DMS 273 treated with DMSO at 0.1 percent for 48 hours (cell line): ENCODE measurements at places on chromosomes 5 and 9.

DNA sequence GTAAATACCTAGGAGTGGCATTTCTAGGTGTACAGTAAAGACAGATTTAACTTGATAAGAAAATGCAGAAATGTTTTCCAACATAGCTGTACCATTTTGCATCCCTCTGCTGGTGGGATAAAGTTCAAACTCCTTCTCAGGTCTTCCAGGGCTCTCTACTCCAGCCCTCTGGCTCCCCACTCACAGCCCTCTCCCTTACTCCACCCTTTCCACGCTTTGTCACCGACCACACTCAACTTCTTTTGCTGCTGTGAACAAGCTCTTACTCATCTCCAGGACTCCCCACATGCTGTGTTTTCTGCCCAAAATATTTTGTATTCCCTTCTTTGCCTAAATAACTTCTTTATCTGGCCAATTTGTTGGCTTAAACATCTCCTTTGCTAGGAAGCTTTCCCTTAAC is 90.6 kb upstream of the OSMR start:
- no peak for DNase-seq

- no peak for DNase-seq
Observed at GRCh38 chr9:79692857-79693571, 121.2 kb downstream of the TLE4 start.

- DNase-seq = no peak
Observed at GRCh38 chr5:133796186-133796585, 172.2 kb downstream of the C5orf15 start.

DNA sequence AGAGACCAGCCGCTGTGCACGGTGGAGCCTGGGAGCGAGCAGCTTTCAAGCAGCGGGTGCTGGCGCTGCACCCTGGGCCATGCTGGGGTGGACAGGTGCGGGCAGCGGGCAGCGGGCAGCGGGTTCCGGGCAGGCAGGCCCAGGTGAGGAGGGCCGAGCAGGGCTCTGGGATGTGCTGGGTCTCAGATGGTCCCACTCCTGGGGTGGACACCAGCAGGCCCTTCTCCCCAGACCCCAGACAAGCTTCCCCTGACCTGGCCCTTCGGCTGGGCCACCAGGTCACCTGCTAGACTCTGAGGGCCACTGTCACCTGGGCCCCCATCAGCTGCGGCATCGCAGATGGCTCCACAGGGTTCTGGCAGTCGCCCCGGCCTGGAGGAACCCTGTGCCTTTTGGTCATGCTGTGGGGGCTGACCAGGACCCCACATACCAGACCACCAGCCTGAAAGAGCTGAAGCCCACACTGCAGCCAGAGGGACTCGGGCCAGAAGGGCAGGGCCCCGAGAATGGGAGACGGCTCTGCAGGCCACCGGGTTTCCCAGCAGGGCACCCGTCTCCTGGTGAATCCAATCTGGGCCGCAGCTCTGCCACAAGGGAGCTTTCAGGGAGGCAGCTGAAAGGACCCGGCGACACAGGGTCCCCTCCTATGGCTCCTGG is 2.0 kb downstream of the SLC6A19 start:
- no peak for DNase-seq

DNA sequence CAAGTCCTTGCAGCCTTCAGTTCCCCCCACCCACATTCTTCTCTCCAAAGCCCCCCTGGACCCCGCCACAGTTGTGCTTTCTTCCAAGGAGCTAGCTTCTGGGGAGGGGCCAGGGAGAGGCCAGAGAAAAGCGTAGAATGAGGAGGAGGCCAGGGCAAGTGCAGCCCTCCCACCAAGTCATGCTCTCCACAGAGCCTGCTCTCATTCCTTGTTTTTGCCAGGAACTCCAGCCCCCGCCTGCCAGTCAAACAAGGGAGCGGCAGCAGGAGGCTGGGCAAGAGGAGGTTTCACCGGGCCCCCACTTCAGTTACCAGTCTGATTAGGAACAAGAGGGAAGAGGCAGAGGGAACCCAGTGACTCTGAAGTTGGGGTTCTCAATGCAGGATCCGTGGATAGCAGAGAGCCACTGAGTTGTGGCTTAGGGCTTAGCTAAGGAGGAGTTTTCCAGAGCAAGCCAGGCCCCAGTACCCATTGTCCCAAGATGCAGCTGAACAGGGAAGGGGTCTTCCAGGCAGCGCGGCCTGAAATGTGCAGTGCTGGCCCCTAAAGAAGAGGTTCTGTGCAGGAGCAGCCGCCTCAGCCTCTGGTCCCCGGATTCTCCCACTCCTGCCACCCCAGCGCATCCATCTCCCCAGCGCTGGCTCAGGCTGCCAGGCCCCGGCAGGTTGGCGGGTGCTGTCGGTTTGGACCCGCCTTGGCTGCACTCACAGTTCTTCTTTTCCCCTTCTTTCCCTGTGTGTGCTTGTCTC is 120.6 kb downstream of the DAB2IP start:
- DNase-seq = no peak

GRCh38 chr9:90343991-90344390 is 298.6 kb downstream of the DIRAS2 start:
- DNase-seq = no peak

- no peak for DNase-seq
Observed at GRCh38 chr5:128424646-128425045, 113.4 kb downstream of the FBN2 start.

- DNase-seq = no peak
Observed at GRCh38 chr5:140000332-140000731, 42.8 kb downstream of the NRG2 start.

GRCh38 chr9:85167146-85167545 is 497.6 kb downstream of the NTRK2 start:
- DNase-seq = no peak

DNA sequence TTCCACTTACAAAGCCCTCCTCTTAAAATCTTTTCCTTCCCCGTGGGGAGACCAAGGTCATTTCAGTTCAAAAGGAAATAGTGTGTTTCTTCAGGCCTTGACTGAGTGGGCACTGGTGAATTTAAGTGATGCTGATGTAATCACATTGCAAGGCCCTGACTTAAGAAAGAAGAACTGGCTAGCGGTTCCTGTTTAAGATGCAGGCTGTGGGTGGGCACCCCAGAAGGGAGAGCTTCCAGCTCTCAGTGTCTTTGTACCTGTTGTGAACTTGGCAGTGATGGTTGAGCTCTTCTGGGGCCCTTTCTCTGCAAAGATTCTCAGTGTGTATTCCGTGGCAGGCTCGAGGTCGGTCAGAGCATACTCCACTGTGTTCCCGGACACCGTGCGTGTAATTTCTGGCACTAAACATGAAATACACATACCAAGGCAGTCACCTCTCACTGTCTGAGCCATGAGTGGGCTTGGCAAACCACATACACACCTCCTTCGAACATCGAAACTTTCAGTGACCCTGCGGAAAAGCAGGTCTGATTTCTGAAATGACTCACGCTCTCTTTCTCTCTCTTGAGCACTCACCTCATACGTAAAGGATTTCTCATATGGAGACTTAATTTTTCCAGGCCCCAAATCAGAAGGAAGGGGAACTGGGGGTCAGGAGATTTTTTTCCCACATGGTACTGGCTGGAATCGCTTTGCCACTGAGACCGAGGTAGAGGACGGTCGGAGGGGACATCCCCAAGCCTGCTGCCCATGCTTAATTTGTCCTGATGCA is 81.9 kb downstream of the TNC start:
- DNase-seq = no peak

DNA sequence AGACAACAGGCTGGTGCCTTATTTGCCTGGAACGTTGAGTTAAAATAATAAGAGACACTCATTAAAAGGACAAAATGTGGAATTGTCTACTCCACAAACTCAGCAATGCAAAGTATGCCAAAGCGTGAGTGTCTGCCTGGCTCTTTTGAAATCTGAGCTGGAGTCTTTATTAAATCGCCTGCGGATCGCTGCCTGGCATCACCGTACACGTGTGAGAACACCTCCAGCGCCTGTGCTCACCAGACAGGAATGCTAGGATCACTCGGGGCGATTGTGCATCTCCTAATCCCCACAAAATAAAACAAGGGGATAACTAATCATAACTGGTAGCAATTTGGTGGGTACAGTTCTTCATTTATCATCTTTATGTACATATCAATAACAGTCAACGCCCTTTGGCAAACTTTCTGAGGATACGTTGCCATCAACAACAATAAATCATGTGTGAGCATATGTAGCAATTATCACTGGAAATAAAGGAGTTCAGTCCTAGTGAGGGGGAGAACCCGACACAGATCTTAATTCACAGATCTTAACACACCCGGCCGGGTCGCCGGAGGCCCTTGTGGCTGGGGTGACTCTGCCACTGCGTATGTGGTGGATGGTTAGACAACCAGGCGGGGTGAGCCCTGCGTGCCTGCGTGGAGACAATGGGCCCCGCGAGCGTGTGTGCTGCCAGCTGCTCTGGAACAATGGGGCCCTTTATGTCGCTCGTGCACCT is 284.9 kb upstream of the IRX1 start:
- DNase-seq = no peak

DNA sequence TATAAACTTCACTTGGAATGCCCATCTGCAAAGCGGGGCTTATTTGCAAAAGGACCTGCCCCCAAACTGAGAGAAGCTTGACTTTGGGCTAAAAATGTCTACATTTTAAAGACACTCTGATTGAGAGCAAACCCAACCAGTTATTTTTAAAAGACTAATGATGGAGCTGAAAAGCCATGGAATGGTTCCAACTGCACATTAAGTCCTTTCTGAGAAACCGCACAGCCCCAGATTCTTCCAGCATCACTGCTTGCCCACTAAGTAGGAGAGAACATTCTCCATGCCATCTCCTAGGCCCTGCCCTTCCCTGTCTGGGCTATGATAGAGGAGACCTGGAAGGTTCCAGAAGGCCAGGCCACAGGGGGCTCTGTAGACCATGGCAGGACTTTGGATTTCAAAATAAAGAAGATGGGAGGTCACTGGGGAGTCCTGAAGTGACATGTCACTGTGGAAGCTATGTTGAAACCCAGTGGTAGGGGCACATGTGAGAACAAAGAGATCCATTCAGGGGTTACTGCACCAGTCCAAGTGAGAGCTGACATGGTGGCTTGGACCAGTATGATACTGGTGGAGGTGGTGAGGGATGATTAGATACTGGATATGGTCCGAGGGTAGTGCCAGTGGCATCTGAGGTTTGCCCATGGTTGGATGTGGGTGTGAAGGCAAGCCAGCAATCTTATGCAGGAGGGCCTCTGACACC is 179.2 kb downstream of the DAB2IP start:
- DNase-seq = no peak

DNA sequence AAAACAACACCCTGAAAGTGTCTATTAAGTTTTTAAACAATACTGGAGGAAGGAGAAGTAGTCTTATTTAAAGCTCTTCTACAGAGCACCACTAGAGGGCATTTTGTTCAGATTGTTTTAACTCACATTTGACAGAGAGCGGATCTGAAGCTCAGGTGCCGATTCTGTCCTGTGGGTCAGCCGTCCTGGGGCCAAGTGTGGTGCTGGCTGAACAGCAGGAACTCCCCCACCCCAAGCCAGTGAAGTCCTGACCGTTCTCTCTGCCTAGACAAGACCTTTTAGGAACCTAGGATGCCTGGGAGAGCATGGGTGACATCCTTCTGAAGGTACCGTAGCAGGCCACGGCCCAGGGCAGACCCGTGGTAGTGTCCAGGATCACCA is 3.9 kb downstream of the EXOC3 start:
- no peak for DNase-seq

DNA sequence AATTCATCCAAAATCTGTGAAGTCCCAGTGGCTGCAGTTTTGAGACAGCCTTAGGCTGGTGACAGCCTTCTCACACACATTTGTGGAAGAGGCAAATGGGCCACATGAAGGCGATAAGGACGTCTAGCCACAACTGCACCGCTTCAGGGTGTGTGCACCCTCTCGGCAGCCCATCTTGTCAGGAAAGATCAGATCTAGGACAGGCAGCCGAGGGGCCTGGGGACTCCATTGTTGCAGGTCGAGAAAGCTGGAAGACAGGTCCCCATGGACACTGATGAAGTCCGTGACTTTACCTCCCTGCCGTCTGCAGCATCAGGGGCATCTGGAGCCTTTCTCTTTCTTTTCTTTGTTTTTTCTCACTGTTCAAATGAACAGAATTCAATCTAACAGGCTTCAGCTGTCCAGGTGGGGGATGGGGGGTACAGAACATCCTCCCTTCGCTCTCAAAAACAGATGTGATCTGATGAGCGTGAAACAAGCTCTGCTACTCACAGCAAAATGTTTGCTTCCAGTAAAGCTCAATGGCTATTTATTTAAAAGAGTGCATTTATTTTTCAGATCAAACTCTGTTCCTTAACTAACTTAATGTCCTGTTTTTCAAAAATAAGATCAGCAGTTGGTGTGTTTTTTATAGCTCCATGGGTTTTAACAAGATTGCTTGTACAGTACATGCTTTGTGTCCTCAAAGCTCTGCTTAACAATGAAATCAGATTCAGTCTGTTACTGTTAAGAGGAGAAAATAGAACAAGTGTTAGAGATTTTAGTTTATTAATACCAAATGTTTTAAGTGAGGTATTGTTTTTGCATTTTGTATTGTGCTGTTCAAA is 111.8 kb upstream of the OTULINL start:
- DNase-seq = no peak

DNA sequence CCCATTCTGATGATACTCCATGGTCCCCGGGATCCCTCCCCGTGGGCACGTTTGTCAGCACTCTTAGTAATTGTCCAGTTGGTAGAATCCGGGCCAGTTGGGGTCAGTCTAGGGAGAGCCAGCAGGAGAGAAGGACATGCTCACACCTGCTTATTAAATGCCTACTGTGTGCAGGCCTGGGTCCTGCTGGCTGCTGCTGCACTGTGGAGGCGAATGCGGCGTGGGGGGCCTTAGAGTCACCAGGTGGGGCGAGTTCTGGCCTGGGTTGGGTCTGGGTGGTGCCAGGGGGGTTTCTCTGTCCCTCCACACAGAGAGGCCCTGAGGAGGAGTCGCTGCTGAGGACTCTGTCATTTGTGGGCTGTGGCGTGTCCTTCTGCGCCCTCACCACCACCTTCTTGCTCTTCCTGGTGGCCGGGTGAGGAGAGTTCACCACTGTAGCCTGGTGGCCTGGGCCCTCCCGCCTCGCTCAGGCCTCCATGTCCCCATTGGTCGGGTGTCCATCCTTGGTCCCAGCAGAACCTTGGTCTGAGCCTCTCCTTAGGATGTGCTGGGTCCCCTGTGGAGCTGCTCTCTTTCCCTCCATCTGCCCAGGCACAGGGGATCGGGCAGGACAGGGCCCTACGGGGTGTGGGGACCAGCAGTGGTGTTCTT is 17.3 kb downstream of the ADGRD2 start:
- DNase-seq = no peak

DNA sequence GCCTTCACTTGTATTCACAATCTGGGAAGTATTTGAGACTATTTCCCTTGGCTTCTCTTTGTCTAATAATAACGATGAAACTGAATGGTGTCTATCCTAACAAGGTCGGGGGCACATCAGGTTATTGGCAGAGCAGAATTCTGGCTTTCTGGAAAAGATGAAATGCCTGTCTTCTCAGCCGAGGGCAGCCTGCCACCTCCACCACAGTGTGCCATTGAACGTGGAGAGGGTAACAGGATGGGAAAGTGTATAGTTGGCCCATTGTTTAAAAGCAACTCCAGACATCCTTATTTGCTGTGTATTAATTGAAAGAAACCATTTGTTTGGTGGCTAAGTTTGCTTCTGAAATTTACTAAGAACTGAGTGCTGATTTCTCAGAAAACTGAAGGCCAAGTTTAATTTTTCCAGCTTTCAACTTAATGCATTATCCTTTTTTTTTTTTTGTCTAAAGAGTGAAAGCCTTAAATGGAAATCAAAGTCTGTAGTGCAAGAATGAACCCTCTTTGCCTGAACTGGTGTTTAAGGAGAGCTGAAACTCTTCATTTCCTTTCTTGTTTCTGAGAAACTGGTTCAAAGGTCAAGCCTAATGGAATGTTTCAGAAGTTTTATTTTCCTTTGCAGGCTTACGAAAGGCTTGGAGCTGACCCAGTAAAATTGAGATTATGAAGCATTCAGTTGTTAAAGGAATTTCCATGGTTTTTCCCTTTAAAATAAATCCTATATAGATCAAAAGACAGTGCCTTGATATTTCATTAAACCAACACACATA is 563.7 kb upstream of the DAP start:
- no peak for DNase-seq

GRCh38 chr5:116360008-116360853 is 214.4 kb downstream of the SEMA6A start:
- DNase-seq = peak; percentile 75
